T-helper 2 cell (primary cell): ENCODE measurements at places on chromosomes 1 and 21.
A peak's percentile ranks its signal among the peaks of the same experiment; 100 is the strongest.

DNA sequence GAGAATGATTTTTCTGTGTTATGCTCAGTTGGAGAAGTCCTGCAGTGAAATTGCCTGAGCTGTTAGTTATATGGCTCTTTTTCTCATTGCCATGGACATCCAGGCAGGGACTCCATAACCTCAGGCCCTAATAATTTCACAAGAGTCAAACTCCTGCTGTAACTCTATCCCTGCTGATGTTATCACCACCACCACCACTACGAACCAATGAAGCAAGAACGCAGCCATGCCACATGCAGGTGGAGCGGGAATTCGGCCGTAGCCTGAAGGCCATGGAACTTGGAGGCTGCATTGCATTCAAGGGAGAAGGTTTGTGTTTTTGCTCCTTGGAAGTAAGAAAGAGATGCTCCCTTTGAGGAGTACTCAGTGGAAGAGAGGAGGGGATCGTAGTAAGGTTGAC lies 16.8 kb upstream of the DLGAP3 start:
- no peak for DNase-seq

GRCh38 chr1:41743366-41743765 lies 175.4 kb downstream of the HIVEP3 start:
- DNase-seq, result no peak

DNA sequence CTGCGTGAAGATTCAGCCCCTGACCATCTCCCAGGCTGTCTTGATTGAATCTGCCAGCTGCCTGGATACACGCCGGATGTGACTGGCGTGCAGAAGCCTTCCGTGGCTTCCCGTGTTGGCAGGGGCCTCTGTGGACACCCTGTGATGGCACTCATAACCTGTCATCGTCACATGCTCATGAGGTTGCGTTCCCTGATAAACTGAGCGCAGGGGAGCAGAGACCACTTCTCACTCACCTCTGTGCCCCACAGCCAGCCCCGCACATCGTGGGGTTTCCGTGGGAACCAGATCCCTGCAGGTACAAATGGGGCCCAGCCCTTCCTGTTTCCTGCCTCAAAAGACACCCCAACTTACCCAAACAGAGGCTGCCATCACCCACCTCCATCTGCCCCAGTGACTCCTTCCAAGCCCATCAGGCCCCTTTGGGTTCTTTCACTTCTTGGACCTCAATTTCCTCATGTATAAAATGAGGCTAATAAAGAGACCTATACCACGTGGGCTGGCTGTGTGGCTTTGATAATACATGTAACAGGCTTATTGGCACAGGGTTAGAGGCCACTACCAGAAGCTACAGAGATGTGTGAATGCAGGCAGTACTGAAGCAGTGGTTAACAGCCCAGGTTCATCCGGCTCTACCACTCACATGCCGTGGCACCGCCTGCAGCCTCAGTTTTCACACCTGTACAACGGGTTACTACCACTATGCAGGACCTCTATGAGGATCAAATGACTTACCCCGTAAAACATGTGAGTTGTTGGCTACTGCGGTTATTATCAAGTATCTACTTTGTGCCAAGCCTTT lies 23.6 kb downstream of the HTR6 start:
- peak; percentile 62 for DNase-seq

- peak; percentile 30 for DNase-seq
These were observed 805 bp downstream of the ATG4C start for GRCh38 chr1:62784509-62785365.

GRCh38 chr1:155134880-155135414 lies 705 bp upstream of the SLC50A1 start:
- DNase-seq, result peak; percentile 16

DNA sequence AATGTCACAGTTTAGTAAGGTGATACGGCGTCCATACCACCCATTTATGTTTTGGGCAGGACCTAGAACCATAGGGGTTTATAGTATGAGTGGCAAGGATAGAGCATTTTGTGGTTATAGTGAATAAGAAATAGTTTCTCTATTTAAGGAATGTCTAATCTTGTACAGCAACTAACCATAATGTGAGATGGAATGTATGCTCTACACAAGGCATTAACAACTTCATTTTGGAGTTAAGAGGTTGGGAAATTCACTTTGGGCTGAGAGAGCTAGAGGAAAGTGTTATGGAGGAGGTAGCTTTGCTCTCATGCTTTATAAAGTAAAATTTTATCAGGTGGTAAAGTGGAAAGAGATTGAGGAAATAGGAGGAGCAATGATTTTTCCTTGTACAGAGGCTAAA lies 3.0 kb upstream of the MCL1 start:
- DNase-seq, result no peak

GRCh38 chr1:19597496-19598309 lies 46.4 kb upstream of the NBL1 start:
- no peak for DNase-seq

DNA sequence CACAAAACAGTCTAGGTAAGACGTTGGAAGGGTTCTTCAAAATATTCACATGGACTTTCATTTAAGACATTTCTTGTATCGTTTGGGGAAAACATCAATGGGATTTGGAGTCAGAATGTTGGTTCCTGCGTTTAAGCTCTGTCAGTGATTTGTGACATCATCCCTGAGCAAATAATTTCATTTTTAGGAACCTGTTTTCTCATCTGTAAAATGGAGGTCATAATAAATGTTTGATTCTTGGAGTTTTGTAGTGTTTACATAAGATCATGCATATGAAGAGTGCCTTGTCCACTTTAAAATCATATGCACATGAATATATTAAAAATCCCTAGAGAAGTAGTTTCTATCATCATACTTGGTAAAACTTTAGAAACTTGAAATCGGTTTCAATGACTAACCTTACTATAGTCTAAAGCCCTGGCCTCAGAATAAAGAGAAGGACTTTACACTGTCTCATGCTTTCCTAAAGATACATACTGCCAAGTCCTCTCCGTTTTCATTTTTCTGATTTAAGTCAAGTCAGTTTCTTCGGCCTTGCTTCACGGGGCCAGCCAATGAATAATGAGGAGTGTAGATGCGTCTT lies 178.4 kb downstream of the ADSS2 start:
- no peak for DNase-seq

GRCh38 chr1:112772781-112773180 lies 57.6 kb upstream of the PPM1J start:
- DNase-seq, result no peak

GRCh38 chr1:204837440-204838084 lies 33.1 kb upstream of the NFASC start:
- no peak for DNase-seq

DNA sequence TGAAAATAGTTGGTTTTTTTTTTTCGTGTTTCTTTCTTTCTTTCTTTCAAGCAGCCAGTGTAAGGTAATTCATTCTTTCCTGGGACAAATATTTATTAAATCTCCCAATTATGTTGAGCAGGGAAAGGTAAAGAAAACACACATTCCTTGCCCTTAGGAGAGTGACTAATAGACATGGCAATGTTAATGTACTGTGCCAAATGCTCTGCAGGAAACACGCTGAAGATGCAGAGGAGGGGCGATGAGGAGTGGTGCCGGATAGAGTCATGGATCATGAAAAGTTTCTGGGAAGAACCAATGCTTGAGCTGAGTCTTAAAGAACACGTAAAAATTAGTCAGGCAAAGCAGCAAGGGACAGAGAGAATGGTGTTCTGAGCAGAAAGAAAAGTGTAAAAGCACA lies 199.2 kb downstream of the DNM3 start:
- DNase-seq, result no peak

DNA sequence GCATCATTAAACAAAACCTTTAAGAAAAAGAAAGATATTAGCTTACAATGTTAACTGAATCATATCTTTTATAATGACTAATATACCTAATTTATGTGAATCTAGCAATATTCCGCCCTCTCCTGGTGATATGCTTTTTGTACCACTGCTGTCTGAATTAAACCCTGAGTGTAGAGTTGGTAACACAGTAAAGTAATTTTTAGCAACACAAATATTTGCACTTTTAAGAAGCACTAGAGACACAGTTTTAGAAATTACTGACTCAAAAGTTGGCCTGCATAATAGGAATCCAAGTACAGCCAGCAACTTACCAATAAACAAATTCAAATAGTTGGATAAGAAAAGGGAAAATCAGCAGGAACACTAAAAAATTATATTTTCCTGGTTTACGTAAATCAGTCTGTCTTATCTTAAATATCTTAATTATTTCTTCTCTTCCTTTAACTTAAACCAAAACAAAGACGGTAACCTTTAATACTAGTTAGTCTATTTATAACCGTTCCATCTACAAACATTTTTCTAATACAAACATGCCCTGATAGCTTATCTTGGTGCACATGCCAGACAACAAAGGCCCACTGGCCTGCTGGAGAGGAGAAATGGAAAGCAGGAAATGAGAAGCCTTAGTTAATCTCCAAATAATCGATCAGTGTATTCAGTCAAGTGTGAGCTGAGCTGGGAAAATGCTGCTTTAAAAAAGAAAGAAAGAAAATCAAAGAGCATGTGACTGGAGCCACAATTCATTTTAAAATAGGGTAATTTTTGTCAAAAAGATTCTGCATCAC lies 246.0 kb downstream of the RERE start:
- DNase-seq, result no peak

- peak; percentile 49 for DNase-seq
These were observed 5.0 kb downstream of the PFKL start for GRCh38 chr21:44304877-44305293.

- no peak for DNase-seq
These were observed 13.7 kb downstream of the ADARB1 start for GRCh38 chr21:45088116-45088515.

DNA sequence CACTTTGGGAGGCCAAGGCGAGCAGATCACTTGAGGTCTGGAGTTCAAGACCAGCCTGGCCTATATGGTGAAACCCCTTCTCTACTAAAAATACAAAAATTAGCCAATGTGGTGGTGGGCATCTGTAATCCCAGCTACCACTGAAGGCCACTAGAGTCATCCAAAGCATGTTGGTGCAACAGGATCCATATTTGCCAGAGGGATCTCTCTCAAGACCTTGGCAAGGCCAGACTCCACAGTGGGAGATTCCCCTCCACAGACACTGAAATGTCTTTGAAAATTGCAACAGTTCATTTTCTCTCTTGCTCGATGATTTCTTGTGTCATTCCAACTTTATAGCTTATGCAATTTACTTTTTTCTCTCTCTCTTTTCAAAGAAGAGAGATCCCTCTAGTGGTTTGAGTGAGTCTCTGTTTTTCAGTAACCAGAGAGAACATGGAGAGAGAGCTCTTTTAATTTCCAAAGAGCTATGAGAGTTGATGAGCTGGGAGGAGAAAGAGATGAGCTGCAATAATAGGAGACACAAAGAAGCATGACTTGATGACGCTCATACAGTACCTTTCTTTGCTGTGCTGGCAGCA lies 176.8 kb upstream of the USP25 start:
- no peak for DNase-seq

DNA sequence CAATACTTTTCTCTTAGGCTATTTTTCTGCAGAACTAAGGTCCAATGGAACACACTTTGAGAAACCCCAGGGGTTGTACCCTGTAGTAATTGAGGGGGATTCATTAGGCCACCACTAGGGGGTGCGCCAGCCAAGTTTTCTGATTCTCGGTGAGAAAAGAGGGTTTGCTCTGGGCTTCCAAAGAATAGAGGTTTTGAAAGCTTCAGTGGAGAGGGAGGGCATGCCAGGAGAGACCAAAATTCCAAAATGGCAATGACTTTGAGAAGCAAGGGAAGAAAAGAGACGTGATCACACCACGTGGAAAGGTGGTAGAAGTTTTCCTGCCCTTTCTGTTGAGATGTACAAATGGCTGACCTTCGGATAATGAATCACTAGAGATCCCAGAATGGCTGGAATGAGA lies 323.3 kb downstream of the RPS6KC1 start:
- no peak for DNase-seq

GRCh38 chr1:8439015-8439702 lies 121.2 kb downstream of the SLC45A1 start:
- no peak for DNase-seq

GRCh38 chr21:27700974-27701614 lies 734.2 kb upstream of the ADAMTS5 start:
- DNase-seq, result peak; percentile 11

- no peak for DNase-seq
These were observed 641.0 kb upstream of the CAMK1G start for GRCh38 chr1:208942394-208943130.

GRCh38 chr1:65719391-65719790 lies 73.3 kb upstream of the PDE4B start:
- no peak for DNase-seq

- DNase-seq, result no peak
These were observed 136.7 kb downstream of the FCRL5 start for GRCh38 chr1:157415661-157416060.

- no peak for DNase-seq
These were observed 16.5 kb downstream of the TLCD4 start for GRCh38 chr1:95133687-95134086.

- DNase-seq, result no peak
These were observed 202.1 kb downstream of the NCAM2 start for GRCh38 chr21:21200103-21200938.

DNA sequence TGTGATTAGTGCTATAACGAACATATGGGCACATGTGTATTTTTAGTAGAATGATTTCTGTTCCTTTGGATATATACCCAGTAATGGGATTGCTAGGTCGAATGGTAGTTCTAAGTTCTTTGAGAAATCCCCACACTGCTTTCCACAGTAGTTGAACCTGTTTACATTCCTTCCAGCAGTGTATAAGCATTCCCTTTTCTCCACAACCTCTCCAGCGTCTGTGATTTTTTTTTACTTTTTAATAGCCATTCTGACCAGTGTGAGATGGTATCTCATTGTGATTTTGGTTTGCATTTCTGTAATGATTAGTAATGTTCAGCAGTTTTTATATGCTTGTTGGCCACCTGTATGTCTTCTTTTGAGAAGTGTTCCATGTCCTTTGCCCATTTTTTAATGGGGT lies 81.8 kb upstream of the SLC44A3 start:
- DNase-seq, result no peak

DNA sequence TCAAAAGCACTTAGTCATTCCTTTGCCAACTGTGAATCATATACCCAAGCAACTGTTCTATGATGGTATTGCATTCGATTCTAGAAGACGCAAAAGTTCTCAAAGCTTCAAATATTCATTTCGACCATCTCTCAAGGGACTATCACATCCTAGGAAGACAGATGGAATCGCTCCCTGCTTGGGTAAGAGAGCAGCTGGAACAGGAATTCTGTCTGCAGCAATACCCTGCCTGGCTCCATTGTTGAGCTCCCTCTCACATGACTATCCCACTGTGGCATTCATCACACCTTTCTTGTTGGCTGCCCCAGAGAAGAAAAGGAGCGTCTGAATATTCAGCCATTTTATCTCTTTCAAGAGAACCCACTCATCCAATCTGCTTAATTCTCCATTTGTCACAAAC lies 397.7 kb downstream of the NTNG1 start:
- DNase-seq, result no peak

DNA sequence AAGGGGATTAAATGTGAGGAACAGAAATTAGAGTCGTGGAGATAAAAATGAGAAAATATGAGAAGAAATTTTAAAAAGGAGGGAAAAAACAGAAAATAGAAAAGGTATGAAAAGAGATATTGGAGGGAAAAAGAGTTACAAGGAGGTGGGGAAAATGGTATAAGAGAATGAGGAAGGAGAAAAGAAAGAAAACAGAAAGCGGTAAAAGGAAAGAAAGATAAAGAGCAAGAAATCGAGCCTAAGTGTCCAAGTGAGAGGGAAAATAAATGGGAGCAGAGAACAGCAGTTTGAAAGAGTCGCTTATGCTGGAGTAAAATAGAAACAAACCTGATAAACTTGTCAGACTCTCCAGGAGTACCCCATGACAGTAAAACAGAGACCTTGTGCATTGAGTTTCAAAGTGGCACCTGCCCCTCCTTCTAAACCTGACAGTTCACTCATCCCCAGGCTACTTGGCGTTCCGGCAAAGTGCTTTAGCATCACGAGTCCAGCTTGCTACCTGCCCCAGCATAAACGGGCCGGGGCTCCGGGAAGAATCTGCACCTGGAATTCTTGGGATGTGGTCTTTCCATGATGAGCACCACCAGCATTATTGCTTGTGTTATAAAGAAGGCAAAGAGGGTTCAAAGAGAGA lies 585 bp downstream of the NEGR1 start:
- no peak for DNase-seq
